T-helper 2 cell (primary cell): ENCODE measurements at places on chromosomes 12 and 14.

DNA sequence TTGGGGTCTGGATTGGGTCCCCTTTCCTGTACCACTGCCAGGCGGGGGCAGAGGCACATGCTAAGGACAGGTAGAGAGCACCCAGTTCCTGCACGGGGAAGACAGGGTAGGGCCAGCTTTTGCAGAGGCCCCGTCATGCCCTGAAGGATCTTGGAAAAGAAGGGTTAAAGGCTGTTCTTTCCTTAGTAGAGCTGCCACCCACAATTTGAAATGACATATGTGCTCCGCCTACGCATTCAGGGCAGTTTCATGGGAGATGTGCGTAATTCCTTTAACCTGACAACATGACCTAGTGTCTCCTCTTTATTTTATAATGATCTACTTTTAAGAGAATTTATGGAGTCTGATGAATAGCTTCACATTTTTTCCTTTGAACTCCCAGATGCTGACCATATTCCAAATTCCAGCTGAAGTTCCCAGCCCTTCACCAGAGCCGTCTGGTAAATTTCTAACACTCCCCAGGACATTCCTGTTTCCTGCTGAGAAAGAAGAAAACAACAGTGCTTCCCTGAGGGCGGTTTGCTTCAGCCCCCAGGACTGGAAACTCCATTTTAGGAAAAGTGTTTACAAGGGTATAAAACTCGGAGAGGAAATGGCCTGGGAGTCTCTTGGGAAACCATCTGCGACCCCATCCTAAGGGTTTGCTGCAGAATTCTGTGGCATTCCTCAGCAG is 58.9 kb upstream of the PLEKHG3 start:
- DNase-seq, result no peak

GRCh38 chr12:49344486-49345050 is 2.1 kb upstream of the DNAJC22 start:
- DNase-seq, result no peak

- no peak for DNase-seq
Measured at GRCh38 chr14:93962701-93963601, 13.4 kb downstream of the ASB2 start.

DNA sequence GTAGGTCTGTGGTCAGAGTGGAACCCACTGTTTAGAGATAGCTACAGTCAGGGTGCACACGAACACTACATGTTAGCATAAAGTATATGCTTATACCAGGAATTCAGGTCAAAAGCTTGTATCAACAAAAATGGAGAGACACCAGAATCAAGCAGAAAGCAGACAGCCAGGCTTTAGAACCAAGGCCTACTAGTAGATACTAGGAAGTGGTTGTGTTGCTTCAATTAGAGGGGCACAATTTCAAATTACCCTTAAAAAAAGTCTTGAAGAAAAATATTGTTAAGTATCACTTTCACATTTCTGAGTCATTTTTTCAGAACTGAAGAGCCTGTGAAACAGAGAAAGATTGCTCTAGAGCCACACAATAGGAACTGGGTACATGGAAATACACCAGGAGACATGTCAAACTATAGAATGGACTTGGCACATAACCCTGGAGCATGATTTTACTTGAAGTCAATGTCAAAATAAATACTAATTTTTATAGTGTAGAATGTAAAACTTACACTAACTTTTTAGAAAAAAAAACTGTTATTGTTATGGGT is 41.6 kb downstream of the LRRC9 start:
- no peak for DNase-seq

- no peak for DNase-seq
Measured at GRCh38 chr12:64946132-64946829, 121.8 kb downstream of the TBC1D30 start.

DNA sequence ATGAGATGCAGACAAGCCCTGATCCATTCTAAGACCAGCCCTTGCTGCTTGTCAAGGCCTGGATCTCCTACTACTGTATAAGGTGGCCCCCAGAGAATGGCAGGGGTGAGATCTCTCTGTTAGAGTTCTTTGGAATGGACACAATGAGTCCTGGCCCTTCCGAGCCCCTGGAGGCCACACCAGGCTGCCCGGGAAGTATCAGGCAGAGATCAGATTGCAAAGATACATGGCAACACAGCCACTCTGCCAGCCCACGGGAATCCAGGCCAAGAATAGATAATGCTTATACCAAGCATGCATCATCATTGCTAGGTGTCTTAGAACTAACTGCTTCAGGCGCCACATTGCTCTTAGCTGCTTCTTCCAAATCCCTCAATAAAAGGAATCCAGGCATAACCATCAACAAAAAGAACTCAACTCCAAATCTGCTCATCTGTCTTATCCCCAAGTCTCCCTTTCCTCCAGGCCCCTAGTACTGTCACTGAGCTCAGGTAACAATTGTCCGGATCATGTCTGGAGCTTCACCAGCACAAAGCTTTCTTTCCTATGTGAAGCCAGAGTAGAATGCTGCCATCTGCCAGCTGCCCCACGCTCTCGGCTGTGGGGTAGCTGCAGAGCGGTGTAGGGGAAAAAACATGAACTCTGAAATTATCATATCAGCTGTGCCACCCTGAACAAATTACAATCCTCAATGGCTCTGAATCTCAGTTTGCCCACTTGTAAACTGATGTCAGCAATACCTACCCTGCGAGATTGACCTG is 5.5 kb upstream of the VASH1 start:
- DNase-seq, result no peak

- no peak for DNase-seq
Measured at GRCh38 chr14:102923201-102923924, 900 bp downstream of the AMN start.

GRCh38 chr12:58029260-58029659 is 87.9 kb downstream of the ATP23 start:
- no peak for DNase-seq

- no peak for DNase-seq
Measured at GRCh38 chr14:24381363-24382063, 13.5 kb downstream of the NFATC4 start.

- DNase-seq, result no peak
Measured at GRCh38 chr12:100404769-100405407, 48.0 kb downstream of the SLC17A8 start.

DNA sequence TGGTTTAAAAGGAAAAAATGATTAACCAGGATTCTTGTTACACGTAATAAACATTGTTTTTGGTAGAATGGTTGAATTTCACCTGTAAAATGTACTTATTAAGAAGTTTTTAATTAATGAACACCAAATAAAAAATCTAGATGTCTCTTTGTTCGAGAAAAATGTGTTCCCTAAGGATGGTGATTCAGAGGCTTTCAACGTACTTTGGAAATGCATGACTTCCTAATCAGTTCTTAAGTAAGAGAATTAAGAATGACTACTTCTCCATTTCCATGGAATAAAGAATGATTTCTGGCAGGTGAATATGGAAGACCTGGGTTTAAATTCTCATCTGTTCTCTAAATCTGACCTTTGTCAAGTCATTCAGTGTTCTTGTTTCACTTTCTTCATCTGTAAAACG is 428.6 kb downstream of the KCNH5 start:
- DNase-seq, result no peak

DNA sequence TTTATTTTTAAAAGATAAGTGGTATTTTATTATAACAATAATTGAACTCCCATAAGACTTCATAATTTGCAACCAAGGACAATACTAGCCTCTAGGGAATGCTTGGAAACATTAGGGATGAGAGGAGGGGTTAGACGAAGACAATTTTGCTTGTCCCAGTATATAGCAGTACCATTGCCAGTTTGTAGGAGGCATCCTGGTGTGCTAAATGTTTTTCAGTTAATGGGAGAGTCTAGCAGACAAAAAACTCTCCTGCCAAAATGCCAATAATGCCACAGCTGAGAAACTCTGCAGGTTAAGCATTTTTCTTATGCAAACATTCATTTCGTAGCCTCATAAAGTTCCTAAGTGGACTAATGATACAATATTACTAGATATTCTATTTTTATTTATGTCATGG is 38.1 kb downstream of the RASSF9 start:
- DNase-seq, result no peak

DNA sequence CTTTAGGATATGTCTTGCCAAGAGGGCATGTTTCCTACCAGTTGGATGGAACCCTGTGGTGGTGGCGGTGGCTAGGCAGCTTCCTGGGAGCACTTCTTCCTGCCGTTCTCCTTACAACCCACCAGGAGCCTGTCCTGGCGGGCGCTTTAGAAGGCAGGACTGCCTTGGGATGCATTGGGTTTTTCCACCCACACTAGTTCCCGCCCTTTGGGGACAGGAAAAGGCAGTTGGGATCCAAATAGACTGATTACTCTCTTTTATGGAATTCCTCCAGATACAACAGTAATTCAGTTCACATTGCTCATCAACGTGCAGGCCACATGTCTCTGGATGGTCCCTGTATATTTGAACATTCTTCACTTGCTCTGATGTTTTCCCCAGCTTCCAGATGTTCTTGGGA is 305.7 kb upstream of the SSTR1 start:
- no peak for DNase-seq

DNA sequence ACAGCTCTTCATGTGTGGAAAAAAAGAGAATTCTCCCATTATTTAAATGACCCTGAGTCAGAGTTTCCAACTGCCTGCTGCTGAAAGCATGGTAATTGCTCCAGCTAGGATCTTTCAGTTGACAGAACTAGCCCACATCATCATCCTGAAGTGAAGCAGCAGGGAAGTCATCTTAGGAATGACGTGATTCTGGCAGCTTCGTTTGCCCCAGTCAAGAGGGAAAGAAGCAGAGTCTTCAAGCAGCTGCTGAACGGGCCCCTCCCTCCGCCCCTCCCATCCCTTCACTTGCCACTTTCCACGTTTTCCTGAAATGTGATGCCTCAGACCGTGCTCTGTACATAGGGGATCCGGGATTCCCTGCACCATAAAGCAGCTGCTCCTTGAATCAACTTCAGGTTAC is 455.0 kb upstream of the TMEM132C start:
- DNase-seq, result no peak

- no peak for DNase-seq
Measured at GRCh38 chr14:99644723-99645544, at the start of gene HHIPL1. Gene HHIPL1, plus strand, starts transcription at chr14:99645129. Its CDS starts 79 bp downstream, at chr14:99645208.

- no peak for DNase-seq
Measured at GRCh38 chr12:66753810-66754209, 74.9 kb upstream of the GRIP1 start.

- no peak for DNase-seq
Measured at GRCh38 chr12:6056406-6057240, 67.8 kb downstream of the VWF start.

DNA sequence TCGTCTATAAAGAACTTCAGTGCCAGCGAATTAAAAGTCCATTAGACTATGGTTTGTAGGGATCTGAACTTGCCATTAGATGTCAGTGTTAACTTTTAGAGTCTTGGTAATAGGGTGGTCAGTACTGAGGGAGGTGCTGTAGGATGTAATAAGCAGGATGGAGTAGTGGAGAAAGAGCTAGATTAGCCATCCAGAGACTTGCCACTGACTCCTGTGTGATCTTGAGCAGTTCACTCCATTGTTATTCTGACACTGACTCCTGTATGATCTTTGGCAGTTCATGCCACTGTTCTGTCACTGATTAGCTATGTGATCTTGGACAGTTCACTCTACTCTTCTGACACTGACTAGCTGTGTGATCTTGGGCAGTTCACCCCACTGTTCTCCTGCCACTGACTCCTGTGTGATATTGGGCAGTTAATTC is 133.6 kb downstream of the TTLL5 start:
- no peak for DNase-seq

DNA sequence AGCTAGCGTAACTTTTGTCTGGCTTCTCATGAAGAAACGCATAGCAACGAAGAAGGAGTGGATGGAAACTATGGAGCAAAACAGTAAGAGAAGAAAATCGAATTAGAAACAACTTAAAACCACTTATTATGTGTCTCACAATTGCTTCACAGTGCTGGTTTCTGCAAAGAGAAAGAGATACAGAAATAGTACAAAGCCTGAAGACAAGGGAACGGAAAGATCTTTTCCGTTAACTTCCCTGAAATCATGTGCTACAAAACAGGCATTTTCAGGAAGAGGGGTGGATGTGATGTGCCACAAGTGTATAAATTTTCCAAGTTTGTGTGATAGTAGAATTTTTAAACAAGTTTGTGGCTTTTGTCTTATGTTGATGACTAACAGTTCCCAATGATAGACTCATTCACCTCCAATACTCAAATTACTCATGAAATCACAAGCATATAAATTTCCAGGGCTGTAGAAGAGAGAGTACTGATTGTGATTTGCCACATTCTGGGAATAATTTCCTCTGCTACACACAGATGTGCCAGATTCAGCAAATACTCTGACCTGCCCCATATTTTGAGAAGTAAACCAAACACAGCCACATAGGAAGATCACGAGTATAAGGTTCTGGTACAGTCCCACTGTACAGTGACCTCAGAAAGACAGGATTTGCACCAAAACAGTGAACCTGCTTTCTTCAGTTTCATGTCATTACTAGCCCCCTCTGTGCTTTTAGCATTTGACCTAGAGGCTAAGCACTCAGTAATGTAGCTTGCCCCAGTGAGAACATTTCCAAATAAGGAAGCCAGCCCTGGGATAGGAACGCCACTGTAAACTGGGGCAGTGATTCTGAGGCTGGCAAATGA is 41.4 kb upstream of the PPFIA2 start:
- no peak for DNase-seq

GRCh38 chr14:68027276-68027675 is 207.7 kb downstream of the RAD51B start:
- DNase-seq, result no peak

- DNase-seq, result no peak
Measured at GRCh38 chr14:56796259-56796658, 14.0 kb downstream of the OTX2 start.

DNA sequence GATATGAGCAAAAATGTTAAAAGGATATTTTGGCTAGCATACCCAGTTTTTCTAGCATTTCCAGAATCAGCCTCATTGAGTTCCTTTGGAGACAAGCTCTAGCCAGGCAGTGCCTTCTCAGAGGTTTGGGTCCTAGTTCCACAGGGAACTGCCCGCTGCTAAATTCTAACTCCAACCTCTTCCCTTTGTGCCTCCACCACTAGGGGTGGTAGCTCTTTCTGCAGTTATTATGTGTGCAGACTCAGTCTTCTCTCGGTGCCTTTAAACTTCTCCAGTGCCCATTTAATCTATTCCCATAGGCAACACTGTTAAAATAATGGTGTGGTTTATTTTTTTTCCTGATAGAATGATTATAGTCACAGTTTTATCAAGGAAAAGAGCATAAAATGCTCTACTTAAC is 21.5 kb upstream of the SLC25A3 start:
- no peak for DNase-seq

- no peak for DNase-seq
Measured at GRCh38 chr12:110639336-110640141, 25.6 kb downstream of the TCTN1 start.

DNA sequence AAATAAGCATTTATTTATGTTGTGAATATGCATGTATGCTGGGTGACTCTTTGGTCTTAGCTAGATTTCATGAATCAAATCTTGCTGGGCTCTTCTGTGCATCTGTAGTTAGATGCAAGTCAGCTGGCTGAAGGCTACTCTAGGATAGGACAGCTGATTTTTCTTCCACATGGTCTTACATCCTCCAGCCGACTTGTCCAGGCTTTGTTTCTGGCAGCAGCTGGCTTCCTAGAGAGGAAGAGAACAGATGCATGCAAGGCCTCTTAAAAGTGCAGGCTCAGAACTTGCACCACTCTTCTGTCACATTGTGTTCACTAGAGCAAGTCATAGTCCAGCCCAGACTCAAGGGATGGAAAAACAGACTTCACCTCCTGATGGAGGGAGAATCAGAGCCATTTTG is 435.4 kb upstream of the STXBP6 start:
- DNase-seq, result no peak

- no peak for DNase-seq
Measured at GRCh38 chr14:73797543-73798265, 53.9 kb upstream of the PTGR2 start.
